ENCODE measurements at places on chromosomes 2 and 18.
A peak's percentile ranks its signal among the peaks of the same experiment; 100 is the strongest.

- no peak for DNase-seq
These were observed 8.8 kb downstream of the ODC1 start for GRCh38 chr2:10439185-10439879.

GRCh38 chr2:197077336-197077735 is 150.8 kb upstream of the PGAP1 start:
- DNase-seq: no peak

DNA sequence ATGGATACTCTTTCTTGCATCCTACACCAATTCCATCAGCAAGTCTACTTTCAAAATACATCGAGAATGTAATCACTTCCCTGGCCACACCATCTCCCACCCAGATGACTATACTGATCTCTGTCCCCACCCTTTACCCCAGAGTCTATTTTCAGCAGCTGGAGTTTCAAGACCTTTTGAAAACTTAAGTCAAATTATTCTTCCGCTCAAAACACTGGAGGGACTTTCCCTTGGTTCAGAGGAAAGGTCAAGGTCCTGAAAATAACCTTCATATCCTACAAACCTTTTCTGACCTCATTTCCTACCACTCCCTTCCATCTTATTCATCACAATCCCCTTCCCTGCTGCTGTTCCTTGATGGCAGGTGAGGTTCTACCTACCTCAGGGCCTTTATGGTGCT is 58.8 kb upstream of the LYPD6 start:
- no peak for DNase-seq

GRCh38 chr2:46002507-46002883 is 294.7 kb upstream of the EPAS1 start:
- peak; percentile 9 for DNase-seq

DNA sequence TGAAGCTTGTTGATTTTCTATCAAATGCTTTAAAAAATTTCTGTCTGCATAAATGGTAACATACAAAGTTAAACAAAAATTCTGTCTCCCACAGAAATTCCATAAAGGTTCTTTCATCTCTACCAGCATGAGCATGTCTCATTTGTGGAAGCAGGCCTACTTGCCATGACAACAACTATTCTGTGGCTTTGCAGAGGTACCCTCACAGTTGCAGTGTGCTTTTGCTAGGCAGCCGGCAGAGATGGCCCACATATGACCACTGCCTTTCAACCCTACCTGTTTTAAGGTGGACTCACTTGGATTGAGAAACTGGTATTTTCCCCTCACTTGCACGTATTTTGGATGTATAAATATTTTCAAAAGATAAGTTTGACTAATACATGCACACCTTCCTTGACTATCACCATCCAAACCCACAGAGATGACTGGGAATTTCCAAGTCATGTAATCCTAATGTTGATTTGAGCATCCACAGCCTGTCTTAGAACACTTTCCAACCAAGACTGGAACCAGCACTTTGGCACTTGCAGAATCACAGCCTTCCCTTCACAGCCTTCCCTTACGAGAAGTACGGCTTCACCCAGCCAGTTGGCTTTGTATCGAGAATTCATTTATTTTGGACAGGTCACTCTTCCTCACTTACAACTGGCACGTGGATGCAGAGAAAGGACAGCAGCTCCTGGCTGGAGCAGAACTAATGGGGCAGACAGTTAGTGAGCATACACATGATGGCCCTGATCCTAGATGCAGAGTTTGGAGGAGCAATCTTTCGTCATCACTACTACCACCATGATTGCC is 9.3 kb upstream of the FHL2 start:
- DNase-seq: no peak

DNA sequence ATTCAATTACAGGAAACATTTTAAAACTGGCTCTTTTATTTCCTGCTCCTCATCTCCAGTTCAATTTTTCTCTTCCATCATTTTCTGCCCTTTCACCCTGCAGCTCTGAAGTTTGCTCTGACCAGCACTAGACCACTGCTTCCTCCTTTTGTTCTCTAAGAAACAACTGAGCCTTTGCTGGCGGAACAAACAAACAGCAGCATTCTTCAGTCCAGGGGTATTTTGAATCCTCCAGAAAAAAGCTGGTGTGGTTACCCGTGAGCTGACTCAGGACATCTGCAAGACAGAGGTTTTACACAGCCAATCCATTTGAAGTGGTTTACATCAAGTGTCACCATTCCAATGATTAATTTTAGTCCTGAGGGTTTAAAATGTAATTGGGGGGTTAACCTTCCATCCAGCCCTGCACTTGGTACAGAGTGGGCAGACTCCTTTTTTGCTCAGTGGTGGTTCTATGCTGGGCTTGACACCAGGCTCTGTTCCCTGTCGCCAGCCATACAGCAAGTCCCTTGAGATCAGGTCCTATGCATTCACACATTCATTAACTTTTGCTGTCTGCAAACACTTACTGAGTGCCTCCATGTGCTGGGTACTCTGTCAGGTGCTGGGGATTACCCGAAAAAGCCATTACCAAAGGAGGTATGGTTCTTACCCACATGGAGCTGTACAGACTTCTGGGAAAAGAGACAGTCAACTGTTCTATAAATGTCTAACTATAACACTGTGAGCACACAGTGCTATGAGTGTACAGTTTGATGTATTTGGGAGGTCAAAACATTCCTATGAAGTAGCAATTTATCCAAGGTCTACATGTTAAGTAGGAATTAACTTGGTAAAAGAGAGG is 909.4 kb upstream of the GYPC start:
- no peak for DNase-seq

GRCh38 chr2:144137705-144138428 is 382.1 kb downstream of the ZEB2 start:
- peak; percentile 65 for DNase-seq

DNA sequence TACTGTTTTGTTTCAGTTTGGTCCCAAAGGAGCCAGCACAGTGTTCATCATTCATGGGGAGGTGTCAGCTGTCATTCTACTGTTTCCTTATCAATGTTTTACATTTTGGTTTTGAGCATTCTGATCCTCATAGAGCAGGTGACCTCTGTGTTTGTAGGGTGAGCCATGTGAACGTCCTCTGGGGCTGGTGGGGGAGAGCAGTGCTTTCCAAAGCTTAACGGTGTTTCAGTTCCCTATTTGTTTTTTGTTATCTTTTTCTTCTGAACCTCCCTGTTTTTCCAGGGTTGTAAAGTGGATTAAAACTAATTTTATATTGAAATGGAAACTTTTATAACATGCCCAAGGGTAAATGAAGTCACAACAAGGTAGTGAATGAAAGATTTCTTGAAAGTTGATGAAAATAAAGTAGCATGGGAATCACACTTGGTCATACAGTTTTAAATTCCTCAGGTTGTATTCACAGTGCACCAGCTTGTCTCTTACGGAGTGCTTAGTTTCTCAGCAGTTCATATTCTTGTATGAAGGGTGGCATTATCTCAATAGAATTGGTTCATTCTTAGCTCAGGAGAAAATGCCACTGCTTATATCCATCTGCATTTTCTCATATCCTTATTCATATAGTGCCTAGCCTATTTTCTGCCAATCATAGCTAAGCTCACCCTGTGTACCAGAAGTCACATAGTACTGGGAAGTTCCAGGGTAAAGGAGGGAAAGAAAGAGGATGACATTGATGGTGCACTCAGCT is 54.5 kb downstream of the MAP4K4 start:
- DNase-seq: no peak

DNA sequence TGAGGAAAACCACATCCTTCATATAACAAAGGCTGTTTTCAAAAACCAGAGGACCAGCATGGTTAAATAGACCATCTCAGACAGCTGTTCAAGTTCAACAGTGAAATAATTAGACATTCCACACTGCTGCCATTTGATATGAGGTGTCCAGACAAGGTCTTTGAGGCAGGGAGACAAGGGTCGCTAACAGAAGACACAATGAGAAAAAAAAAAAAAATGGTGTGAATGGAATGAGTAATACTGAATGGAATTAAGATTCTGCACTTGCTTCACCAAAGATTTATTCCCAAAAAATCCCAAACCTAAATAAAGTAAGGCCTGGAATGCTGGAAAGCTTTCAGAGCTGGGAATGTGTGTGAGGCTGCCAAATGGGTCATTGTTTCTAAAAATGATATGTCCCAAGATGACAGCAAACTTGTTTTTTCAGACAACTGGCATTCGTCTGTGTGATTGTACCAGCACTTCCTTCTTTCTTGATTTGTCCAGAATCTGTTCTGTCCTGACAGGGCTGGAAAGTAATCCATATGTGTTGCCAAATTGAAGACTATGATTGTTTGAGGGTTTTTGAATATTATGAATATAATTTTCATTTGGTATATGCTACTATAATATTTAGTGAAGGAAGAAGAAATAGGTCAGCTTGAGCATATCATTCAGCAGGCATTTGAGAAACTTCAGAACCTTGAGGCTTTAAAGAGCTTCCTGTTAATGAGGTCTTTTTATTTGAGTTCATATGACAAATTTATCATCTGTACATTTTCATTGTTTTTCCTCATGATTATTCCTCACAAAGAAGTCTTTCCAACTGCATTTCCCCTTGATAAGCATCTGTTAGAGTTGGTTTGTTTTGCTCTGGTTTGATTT is 85.2 kb upstream of the ITGA4 start:
- DNase-seq: peak; percentile 33

GRCh38 chr2:48674933-48675332 is 57.3 kb downstream of the GTF2A1L start:
- no peak for DNase-seq

- DNase-seq: no peak
These were observed 126.5 kb upstream of the MEX3C start for GRCh38 chr18:51323961-51324360.

DNA sequence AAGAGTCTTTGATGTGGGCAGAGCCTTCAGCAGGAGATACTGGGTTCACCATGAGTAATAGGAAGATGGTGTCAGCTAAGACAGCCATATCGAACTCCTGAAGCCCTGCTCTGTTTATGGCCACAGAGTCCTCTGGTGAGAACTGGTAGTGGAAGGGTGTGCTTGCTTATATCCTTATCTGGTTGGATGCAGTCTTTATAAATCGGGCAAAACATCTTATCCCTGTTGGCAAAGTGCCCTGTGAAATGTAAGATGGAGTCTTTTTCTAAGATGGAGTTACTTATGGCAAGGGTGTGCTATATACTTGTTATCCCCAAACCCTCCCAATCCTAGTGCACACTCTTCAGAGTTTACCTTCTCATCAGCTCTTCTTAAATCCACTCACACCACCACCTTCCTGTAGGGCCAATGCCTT is 190.8 kb upstream of the PARD3B start:
- no peak for DNase-seq

DNA sequence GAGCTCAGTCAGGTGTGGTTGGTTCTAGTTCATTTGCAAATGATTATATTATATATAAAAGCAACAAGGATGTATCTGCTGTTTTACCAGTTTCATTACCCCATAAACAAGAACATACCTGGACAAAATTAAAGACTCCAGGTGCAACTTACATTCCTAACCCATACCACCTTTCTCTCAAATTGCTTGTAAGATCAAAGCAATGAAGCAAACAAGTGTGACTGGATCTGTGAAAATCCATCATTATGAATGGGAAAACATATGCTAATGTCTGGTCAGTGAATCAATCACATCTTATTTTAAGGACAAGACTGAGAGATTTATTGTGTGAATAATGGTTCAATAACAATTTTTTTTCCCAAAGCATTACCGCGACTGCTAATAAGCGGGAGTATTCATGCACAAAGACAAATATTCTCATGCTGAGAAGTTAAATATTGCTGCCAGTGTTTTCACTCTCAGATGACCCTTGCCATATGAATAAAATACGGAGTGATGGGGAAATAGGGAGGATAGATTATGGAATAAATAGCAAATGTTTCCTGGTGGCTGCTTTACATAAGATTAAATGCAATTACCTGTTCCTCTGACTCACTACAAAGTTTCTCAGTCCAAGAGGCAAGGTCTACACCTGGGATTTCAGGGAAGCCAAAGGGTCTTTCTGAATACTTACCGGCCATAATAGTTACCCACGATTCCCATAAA is 59.3 kb downstream of the WDR75 start:
- no peak for DNase-seq

- no peak for DNase-seq
These were observed 21.5 kb upstream of the CYP1B1 start for GRCh38 chr2:38097258-38097987.

DNA sequence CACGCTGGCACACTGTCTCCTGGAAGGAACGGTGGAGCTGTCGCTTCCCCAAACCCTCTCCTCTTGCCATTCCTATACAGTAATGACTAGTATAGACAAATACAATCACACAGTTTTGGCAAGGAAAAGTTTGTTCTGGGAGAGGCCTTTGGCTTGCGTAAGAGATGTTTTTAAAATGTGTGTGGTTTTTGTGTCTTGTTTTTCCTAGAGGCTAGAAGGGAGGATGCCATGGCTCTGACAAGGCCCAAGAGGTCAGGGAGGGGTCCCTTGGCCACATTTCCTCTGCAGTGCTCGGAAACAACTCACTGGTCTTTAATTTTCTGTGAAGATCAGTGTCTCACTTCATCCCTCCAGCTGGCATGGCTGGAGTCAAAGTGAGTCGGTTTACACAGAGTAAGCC is 195.9 kb downstream of the SH3RF3 start:
- peak; percentile 3 for DNase-seq

GRCh38 chr2:70984576-70985282 is 6.3 kb downstream of the ANKRD53 start:
- DNase-seq: peak; percentile 39
